ENCODE measurements at places on chromosomes 7 and 10.

GRCh38 chr7:112495810-112496462 lies 15.1 kb downstream of the LSMEM1 start:
- DNase-seq = peak; percentile 74

GRCh38 chr7:111091593-111092358 lies 849 bp downstream of the LRRN3 start:
- DNase-seq = no peak

GRCh38 chr10:49139028-49139845 lies 5.4 kb upstream of the FAM170B start:
- DNase-seq = peak; percentile 92

DNA sequence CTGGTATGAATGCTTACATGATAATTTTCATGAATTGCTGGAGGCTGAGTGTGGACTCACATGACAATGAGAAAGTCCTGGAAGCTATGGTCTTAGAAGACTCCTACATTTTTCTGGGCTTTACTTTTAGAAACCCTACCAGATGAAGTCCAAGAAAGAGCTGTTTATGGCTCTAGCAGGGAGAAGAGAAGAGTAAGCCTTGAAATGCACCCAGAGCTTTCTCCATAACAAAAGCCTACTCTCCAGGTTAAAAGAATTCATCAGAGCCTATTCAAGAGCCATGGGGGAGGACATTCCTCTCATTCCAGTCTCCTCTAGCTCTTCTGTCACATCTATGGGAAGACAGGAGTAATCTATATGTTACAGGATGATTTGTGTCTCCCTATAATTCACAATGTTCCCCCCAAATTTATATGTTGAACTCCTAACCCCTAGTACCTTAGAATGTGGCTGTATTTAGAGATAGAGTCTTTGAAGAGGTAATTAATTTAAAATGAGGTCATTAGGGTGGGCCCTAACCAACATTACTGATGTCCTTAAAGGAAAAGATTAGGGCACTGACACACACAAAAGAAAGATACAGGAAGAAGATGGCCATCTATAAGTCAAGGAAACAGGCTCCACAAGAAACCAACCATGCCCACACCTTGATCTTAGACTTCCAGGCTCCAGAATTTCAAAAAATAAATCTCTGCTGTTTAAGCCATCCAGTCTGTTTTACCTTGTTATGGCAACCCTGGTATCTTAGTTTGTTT lies 193.8 kb upstream of the PTER start:
- DNase-seq = no peak

DNA sequence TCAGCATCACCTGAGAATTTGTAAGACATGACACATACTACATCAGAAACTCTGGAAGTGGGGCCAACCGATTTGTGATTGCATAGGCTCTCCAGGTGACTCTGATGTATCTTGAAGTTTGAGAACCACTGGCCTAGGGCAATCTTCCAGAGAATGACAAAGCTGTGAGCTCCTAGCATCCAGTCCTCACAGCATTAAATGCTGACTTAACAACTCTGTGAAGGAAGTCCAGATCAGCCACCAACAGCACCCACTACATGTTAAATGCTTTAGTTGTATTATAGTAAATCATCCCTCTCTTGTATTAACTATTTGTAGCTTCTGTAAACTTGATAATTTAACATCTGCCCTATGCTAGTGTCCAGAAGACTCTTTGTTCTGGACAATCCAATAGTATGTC lies 636.5 kb upstream of the STEAP1 start:
- DNase-seq = no peak

- DNase-seq = no peak
Measured at GRCh38 chr7:7573701-7574100, 7.0 kb downstream of the MIOS start.

- DNase-seq = no peak
Measured at GRCh38 chr10:127579640-127580039, 30.5 kb downstream of the NPS start.

DNA sequence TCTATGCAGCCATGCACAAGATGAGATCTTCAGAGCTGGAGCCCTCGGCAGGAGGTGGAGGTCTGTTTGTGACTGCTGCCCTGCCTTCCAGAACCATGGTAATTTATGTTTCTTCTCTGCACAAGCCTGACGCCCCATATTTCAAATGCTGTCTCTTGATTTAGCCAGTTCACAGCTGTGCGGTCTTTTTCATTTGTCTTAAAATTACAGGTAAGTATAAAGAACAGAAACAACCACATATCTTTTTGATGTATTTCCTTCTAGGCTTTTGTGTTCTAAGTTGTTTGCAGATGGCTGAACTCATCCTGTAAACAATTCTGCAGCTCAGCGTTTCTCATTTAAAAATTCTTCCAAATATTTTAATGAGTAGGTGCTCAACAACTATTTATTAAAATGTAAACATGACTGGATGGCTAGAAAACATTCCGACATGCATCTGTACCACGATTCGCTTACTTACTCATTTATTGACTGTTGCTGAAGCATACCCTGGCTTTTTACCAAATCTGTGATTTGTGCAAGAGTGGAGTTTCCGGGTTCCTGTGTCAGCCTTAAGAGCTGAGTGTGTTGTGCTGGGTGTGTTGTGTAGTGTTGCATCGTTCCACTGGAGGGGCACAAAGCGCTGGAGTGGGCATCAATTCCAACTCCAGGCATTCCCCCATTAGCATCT lies 58.9 kb downstream of the PIP4K2A start:
- DNase-seq = peak; percentile 78

- DNase-seq = peak; percentile 45
Measured at GRCh38 chr10:49141541-49142332, 7.9 kb upstream of the FAM170B start.

DNA sequence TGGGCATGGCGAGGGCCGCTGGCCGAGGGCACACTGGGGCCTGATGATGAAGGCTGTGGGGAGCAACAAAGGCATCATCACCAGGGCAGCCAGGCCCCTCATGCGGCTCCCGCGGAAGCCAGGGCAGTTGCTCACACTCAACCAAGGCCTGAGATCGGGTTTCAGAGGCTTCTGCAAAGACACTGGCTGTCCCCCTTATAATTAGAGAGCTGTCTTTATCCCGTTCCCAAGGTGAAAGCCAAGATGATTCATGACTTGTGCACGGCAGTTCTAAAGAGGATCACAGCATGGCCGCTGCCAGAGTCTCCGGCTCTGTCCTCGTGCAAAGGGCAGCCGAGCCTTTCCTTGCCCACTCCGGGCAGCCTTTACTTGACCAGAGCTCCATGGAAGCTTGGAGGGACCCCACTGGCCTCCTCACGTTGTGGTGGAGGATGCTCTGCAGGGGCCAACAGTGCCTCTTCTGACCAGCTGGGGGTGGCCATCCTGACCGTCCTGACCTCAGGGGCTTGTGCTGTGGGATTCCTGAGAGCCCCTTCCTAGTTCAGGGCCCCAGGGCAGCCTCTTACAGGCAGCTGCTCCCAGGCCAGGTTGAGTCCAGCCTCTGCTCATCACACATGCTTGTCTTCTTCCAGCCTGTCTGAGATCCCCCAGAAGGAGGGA lies 82.3 kb downstream of the PRKAG2 start:
- DNase-seq = peak; percentile 47

- DNase-seq = no peak
Measured at GRCh38 chr10:88221010-88221973, 357.9 kb downstream of the PTEN start.

- DNase-seq = no peak
Measured at GRCh38 chr10:11125004-11125403, 107.3 kb downstream of the CELF2 start.

DNA sequence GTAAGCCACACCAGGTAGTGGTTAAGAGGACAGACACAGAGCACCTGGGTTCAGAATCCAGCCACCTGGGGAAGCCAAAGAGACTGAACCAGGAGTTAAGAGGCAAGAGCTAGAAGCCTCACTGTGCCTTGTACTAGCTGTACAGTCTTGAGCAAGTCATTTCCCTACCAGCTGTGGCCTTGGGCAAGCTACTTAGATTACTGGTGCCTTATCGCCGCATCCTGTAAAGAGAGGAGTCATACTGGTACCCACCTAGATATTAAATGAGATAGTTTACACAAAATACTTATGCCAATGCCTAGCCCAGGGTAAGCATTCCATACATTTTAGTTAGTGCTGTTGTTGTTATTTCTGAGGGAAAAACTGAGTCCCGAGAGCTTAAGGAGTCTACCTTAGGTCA lies 47.7 kb downstream of the HABP2 start:
- no peak for DNase-seq

- DNase-seq = no peak
Measured at GRCh38 chr7:68381731-68382130, 1216.5 kb upstream of the AUTS2 start.

DNA sequence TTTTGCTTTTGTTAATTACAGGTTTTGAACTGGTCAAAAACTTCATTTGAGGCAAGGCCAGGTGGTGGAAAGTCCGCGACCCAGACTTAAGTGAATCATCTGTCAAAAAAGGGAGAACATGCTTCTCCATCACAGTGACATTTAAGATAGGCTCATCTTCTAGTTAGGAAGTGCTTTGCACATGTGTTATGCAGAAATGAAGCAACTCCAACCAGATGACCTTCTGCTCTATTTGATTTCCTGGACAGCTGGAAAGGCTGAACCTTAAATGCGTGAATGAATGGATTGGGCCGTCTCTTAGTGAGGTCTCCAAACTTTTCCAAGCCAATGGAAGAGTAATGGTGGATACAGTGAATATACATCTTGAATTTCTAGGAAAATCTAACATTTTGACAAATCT lies 101.6 kb upstream of the FAM13C start:
- no peak for DNase-seq

- DNase-seq = no peak
Measured at GRCh38 chr7:92854501-92855238, 18.3 kb upstream of the CDK6 start.

DNA sequence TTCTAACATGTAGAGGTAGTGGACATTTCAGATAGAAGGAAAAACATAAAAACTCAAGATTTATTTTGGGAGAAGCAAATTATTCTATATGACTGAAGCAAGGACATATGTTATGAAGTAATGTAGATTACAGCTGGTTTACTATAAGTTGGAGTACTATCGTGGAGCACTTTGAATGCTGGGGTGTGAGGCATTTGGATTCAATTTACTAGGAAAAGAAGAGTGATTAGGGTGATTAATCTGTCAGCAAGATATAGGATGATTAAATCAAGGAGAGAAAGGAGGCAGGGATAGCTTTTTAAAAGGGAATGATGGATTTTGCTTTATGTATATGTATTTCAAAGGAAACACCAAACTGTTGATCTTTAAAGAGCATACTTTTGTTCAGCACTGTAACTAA lies 318.4 kb upstream of the KAT6B start:
- DNase-seq = peak; percentile 13

- peak; percentile 66 for DNase-seq
Measured at GRCh38 chr10:23344241-23344841, at the start of gene C10orf67. TSS of gene C10orf67 (minus strand) at chr10:23344797. CDS start at chr10:23344774, 23 bp downstream.

DNA sequence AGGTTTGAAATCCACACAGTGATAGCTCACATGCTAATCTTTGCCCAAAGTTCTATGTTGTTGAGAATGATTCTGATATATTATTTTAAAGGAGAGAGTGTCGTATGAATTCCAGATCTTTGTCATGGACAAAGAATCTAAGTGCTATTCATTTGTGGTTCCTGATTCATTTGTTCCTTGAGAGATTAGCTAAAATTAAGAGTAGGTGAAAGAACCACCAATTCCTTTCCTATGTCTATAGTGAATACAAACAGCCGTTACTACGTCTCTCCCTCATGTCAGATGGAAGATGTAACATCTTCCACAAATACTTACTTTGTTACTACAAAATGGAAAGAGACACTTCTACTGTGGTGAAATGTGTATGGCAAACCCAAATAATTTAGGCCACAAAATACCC lies 3.3 kb upstream of the PLXDC2 start:
- no peak for DNase-seq

DNA sequence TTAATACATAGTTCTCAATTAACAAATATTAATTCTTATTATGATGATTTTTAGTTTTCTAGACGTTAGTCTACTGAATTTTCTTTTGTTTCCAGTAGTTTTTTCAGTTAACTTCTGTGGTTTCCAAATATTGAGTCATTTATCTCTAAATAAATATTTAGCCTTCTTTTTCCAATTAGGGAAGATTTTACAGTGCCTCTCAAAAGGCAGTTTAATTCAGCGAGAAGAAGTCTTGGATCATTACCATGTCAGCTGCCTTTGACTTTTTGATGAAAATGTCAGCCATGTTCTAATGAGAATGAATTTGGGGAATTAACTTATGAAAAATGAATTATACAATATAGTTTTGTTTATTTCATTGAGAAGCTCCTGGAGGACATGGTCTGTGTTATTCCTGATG lies 90.0 kb downstream of the CDK14 start:
- DNase-seq = no peak

GRCh38 chr7:89332026-89332425 lies 536.5 kb upstream of the TEX47 start:
- peak; percentile 88 for DNase-seq

DNA sequence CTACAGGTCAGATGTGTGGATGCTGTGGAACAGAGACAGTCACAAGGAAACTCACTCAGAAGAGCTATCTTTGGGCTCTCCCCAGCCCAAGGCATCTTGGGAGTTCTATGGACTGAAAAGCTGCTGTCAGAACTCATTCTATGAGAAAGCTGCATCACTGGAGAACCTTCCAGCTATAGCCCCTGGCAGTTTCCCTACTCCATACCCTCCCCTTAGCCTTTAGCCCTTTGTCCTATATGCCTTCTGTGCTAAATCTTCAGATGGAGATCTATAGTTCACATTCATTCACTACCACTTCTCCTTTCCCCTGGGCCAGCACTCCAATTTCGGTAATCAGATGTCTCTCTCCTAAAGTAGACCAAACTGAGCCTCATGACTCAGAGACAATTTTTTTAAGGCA lies 6.9 kb downstream of the WNT8B start:
- no peak for DNase-seq

- DNase-seq = no peak
Measured at GRCh38 chr7:48628793-48629349, 295.5 kb upstream of the CDC14C start.

- DNase-seq = no peak
Measured at GRCh38 chr10:8596929-8597472, 542.5 kb downstream of the GATA3 start.

GRCh38 chr10:22676435-22676834 lies 37.9 kb downstream of the PIP4K2A start:
- DNase-seq = no peak

DNA sequence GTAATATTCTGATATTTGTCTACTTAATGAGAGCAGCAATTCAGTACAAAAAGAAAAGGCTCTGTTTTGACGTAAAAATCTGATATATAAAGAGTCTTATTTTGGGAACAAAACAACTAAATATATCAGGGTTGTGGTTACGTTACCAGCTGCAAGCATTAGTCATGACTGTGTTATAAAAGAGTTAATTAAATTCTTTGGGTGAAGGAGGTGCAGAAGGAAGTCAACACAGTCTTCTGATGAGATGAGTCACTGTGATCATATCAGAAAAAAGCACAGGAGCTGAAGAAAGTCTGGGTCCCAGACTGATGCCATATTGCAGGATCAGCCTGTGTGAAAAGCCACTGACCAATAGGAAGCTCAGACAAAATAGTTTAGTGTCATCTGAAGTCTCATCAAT lies 234.3 kb upstream of the TEX47 start:
- peak; percentile 67 for DNase-seq

- DNase-seq = peak; percentile 31
Measured at GRCh38 chr7:130560972-130561371, 69.1 kb downstream of the MEST start.

GRCh38 chr7:106485919-106486318 lies 175.0 kb downstream of the CCDC71L start:
- no peak for DNase-seq

- DNase-seq = no peak
Measured at GRCh38 chr7:98774884-98775283, 94.9 kb downstream of the TMEM130 start.

GRCh38 chr10:10642751-10643150 lies 374.9 kb upstream of the CELF2 start:
- no peak for DNase-seq

- DNase-seq = peak; percentile 74
Measured at GRCh38 chr7:47100817-47101435, 481.0 kb downstream of the TNS3 start.

GRCh38 chr10:31928549-31929260 lies at the start of gene ARHGAP12:
TSS of gene ARHGAP12 (minus strand) at chr10:31928831. CDS start at chr10:31908855, 19,976 bp downstream.
- peak; percentile 86 for DNase-seq

Measured in fibroblast of skin of scalp (primary cell).